ENCODE measurements at places on chromosomes 11 and 22. TPM values are rescaled to one million over a fixed set of nuclear protein-coding genes. Genes with fewer than 3 reads are reported as not detected.

DMC1 gene
- total RNA-seq, result 19.0 TPM

CLP1 gene
- total RNA-seq, result 19.2 TPM

POU2AF1 gene
- total RNA-seq, result not detected

TRIM29 gene
- 1,454 TPM for total RNA-seq

PDE2A gene
- 49.9 TPM for total RNA-seq

PVALB gene
- total RNA-seq, result not detected

OR5B21 gene
- not detected for total RNA-seq

DCHS1 gene
- total RNA-seq, result 3.9 TPM

DHCR7 gene
- 80.7 TPM for total RNA-seq

CRYBB3 gene
- not detected for total RNA-seq

RTN4RL2 gene
- 0.64 TPM for total RNA-seq

BBOX1 gene
- total RNA-seq, result 43.2 TPM
